ENCODE measurements at places on chromosomes 16 and 17.

DNA sequence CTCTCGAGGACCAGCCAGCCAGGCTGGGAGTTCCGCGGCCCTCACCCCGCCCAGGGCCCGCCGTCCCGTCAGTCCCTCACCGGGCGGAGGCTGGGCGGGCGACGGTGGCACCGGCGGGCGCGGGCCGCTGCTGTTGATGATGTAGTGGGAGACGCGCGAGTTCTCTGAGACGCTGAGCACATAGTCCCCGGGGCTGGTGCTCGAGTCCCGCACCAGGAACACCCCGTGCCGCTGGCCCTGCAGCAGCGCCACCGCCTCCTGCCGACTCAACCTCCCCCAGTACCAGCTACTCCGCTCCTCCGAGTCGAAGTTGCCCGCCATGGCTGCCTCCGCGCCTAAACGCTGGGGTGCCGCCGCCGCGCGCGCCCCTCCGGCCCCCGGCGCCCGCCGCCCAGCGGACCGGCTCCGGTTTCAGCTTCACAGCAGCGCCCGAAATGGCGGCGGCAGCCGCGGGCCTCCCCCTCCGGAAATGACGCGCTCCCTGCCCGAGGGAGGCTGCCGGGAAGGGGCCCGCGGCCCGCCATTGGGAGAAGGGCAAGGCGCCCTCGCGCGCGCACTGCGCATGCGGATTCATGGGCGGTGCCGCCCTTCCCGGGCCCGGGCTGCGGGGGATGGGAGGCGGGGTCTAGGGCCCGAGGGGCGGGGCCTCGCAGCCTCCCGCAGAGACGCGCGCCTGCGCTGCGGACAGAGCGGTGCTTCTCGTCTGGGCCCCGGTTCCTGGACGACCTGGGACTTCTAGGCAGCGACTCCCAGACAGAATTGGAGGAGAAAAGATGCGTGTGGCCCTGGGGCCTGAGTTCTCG lies at the start of gene CRK:
CRK (minus strand) TSS at position 436 of the 803 bp plus-strand sequence; CDS start at position 321, 115 bp downstream.
- DNase-seq = peak; percentile 97

DNA sequence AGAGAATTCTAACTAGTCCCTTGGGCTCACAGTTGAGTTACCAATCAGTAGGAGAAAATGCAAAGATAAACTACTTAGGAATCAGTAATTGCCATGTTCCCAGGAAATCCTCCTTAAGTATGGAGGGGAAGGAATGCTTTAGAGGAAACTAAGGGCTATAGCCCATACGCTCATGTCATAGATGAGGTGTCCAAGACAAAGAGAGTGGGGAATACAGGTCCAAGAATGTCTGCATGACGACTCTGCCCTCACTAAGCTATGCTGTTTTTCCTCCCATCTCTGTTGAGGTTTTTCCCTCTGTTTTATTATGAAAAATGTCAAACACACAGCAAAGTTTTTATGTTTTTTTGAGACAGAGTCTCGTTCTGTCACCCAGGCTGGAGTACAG lies 16.0 kb downstream of the LDHD start:
- DNase-seq = no peak

DNA sequence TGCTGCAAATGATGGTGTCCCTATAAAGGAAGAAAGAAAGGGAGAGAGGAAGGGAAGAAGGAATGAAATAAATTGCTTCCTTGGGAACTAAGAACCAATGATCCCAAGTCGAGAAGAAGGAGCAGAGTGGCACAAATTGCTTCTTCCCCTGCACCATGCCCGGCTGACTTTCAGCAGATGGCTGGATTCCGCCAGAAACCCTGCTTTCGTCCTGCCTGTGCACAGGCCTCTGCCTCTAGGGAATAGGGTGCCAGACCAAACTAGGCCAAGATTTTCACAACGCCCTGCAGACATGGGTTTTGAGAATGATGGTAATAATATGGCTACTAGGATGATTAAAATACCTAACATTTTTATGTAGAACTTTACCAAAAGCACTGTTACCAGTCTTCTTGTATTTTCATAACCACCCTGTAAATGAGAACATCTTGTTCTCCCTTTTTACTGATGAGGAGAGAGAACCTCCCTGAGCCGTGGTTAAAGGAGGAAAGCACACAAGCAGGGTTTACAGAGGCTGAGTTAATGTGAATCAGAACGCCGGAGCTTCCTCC lies 122.1 kb upstream of the HSBP1 start:
- DNase-seq = no peak

- no peak for DNase-seq
Observed at GRCh38 chr16:48370229-48370628, 15.0 kb downstream of the SIAH1 start.

GRCh38 chr16:23222929-23223328 lies 40.4 kb downstream of the SCNN1G start:
- no peak for DNase-seq

GRCh38 chr17:15091825-15092224 lies 173.3 kb downstream of the PMP22 start:
- DNase-seq = no peak

- DNase-seq = peak; percentile 34
Observed at GRCh38 chr16:10971560-10971961, 27.2 kb downstream of the CLEC16A start.

- DNase-seq = no peak
Observed at GRCh38 chr17:65978871-65979270, 213.1 kb downstream of the CEP112 start.

DNA sequence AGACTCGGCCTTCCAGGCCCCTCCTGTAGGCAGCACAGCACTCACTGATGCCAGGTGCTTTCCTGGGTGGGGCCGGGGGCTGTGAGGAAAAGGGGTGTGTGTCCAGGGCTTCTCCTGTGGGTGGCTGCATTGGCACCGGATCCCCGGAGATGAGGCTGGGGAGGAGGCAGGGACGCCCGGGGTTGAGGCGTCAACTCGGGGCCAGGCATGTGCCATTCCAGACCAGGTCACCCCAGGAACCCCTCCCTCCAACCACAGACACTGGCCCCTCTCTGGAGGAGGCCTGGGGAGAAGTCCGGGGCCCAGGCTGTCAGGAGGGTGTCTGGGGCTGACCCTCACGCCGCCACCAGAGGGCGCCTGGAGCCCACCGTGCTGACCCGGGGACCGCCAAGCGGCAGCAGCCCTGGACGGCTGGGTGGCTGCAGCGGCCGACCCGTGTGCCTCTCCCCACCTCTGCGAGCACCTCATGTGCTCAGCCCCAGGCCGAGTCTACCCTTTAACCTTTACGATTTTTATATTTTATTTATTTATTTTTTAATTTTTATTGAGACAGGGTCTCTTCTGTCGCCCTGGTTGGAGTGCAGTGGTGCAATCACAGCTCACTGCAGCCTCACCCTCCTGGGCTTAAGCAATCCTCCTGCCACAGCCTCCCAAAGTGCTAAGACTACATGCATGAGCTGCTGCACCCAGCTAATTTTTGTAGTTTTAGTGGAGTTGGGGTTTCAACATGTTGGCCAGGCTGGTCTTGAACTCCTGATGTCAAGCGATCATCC lies 3.2 kb upstream of the METRN start:
- DNase-seq = peak; percentile 78

GRCh38 chr17:50469671-50470305 lies 1.1 kb upstream of the CHAD start:
- no peak for DNase-seq

DNA sequence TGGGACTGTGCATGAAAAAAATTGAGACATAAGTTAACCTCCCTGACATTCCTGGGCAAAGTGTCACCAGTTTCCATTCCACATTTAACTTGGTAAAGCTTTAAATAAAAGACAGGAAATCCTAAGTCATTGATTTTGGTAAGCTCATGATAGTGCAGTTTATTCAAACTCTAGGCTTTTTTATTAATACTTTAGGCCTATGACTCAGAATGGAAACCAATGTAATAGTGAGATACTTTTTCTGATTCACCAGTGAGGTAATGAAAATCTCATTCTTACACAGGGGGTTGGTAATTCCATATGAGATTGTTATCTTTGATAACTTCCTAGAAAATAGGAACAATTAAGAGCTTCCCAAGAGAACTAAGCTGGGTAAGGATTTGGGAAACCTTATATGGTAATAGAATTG lies 91.1 kb downstream of the NLK start:
- DNase-seq = no peak

GRCh38 chr17:55420776-55421178 lies 858 bp downstream of the MMD start:
- DNase-seq = peak; percentile 38

DNA sequence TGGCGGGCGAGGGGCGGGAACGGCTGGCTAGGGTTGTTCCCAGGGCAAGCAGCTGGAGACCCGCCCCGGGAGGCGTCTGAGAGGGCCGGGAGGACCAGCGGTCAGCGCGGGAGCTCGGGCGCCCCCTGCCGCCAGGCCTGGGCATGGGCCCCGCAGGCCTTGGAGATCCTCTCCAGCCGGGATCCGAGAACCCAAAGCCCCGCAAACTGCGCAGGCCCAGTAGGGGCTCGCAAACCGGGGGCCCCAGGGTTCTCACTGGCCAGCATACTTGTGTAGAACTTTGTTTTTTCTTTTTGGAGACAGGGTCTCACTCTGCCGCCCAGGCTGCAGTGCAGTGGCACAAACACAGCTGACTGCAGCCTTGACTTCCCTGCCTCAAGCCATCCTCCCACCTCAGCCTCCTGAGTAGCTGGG lies 20.8 kb upstream of the ZNF423 start:
- no peak for DNase-seq

- no peak for DNase-seq
Observed at GRCh38 chr16:14196011-14196410, 124.9 kb downstream of the MRTFB start.

GRCh38 chr17:36628576-36628975 lies 27.2 kb downstream of the MRM1 start:
- no peak for DNase-seq

GRCh38 chr17:39800540-39800939 lies 62.8 kb downstream of the GRB7 start:
- DNase-seq = peak; percentile 67

- DNase-seq = no peak
Observed at GRCh38 chr17:4520894-4521600, 22.4 kb downstream of the SPNS2 start.

DNA sequence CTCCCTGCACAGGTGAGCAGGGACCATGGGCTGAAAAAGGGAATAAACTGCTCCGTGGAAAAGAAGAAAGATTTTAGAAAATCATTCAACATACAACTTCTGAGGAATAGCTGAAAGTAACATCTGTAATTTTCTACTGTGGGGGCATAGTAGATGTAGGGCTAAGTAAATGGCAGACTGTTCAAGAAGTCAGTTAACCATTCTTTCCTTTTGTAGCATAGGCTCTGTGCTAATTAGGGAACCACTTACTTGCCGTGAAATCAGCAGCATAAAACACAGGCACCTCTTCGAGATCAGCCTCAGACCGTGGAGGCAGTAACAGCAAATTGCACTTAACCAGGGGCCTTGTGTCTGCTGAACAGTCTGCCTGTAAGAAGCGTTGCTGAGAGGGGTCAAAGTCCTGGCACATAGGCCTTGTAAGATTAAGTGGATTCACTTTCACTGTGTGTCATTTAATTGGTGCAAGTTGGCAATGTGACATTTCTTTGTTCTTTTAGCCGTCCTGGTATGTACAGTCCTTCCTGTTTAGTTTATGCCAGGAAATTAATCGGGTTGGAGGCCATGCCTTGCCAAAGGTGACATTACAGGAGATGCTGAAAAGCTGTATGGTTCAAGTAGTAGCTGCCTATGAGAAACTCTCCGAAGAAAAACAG lies 10.4 kb downstream of the COG1 start:
- DNase-seq = no peak

GRCh38 chr17:72853440-72854415 lies 238.8 kb downstream of the SLC39A11 start:
- no peak for DNase-seq

- no peak for DNase-seq
Observed at GRCh38 chr17:45645330-45645729, 138.8 kb upstream of the CRHR1 start.

GRCh38 chr17:40618754-40619625 lies 28.6 kb downstream of the SMARCE1 start:
- DNase-seq = no peak

DNA sequence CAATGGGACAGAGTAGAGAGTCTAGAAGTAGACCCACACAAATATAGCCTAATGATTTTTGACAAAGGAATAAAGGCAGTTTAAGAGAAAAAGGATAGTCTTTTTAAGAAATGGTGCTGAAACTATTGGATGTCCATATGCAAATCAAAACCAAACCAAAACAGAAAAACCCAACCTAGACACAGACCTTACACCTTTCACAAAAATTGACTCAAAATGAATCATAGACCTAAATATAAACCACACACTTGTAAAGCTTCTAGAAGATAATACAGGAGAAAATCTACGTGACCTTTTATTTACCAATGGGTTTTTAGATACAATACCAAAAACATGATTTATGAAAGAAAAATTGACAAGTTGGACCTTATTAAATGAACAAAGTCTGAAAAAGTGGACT lies 66.4 kb upstream of the MPHOSPH6 start:
- no peak for DNase-seq

GRCh38 chr17:68310152-68310551 lies 18.9 kb downstream of the ARSG start:
- peak; percentile 32 for DNase-seq

GRCh38 chr16:87305505-87306391 lies 11.4 kb downstream of the C16orf95 start:
- no peak for DNase-seq

DNA sequence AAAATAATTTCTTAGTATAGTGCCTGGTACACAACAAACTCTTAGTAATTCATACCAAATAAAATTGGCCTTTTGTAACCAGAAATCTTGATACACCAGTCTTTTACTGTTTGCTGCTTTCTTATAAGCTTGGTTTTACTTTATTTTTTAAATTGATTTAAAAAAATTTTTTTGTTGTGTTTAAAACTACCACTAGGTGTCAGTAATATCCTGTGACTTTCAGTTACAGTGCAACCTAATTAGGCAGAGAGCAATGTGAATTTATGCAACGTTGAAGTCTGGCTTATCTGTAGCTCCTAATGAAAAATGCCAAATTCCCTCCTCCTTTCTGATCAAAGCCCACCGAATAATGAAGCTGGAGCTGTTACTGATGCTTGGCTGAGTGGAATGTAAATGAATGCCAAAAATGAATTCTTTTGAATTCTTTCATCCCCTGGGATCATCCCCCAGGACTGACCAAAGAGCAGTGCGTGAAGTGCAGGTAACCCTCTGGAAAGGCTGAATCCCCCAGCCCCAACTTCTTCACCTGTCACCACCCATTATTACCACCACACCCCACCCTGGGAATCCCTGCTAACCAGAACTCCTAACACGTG lies 3.8 kb downstream of the ERCC4 start:
- no peak for DNase-seq

DNA sequence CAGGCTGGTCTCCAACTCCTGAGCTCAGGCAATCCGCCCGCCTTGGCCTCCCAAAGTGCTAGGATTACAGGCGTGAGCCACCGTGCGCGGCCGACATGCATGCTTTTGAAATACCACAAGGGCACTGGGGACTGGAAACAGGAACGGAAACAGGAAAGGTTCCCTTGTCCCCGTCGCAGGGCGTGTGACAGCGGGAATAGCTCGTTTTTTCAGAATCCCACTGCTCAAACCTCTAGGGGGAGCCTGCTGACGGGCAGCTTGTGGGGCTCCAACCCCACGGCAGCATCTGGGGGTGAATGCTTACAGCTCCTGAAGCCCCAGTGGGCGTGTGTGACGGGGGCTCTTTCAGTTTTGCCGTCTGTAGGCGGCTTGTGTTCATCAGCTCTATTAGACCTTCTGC lies 18.8 kb upstream of the ASGR2 start:
- DNase-seq = peak; percentile 73

All from CD4-positive, alpha-beta T cell treated with Interleukin-4 for 1 hour (primary cell).